ENCODE measurements at places on chromosomes 6 and 20.

DNA sequence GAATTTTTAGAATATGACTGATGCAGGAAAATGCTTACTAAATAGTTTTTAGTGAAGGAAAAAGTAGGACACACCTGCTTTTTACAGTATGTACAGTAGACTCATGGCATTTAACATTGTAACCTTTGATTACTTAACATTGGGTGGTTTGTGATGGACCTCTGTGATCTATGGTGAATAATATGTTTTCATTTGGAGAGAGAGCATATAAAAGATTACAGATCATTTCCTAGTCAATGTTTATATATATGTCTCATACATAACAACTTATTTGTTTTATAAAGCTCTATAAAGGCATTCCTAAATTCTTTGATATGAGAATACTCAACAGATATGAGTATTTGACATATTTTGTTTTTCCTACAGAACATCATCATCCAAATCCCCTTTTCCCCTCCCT, 129.3 kb upstream of the PDE7B start:
- no peak for DNase-seq

DNA sequence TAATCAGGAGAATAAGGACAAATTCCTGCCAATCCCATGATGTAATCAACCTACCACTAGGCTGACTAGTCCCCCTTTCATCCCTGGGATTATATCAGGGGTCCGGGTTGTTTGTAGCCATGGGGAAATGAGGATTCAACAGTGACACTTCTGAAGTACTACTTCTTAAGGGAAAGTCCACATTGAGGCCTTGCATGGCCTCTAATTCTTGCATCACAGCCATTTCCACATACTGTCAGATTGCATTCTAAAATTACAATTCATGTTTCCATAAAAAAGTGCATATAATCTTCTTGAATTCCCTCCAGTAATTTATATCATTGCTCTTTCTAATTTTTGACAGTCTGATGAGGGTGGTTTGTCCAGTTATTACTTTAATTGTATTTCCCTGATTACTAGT, 184.2 kb downstream of the PHF3 start:
- no peak for DNase-seq

DNA sequence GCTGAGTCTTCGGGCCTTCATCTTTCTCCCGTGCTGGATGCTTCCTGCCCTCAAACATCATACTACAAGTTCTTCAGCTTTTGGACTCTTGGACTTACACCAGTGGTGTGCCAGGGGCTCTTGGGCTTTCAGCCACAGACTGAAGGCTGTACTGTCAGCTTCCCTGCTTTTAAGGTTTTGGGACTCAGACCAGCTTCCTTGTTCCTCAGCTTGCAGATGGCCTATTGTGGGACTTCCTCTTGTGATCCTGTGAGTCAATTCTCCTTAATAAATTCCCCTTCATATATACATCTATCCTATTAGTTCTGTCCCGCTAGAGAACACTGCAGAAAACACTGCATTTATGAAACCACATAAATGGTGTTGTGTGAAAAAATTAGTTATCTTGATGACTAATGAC, 13.9 kb upstream of the BCLAF1 start:
- no peak for DNase-seq

GRCh38 chr6:40822619-40823018, 216.4 kb downstream of the UNC5CL start:
- peak; percentile 30 for DNase-seq
